Peyer's patch (tissue), 4 donors: ENCODE measurements at places on chromosomes 2 and 18. TPM values are rescaled to one million over a fixed set of nuclear protein-coding genes. Genes with fewer than 3 reads are reported as not detected.

DNA sequence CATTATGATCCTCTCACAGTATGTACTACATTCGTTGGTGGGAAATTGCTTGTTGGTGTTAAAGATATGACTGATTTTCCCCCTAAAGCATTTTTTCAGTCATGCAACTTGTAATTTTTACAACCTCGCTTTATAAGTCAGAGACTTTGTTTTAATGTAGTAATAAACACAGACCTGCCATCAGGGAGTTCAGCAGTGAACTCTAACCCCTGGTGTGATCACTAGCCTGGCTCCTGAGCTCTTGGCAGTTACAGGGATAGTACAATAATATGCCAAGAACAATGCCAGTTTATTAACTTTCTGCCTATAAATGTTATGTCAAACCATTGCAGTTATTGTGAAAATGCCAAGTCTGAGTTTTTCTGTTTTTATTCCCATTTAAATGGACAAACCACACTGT, 93.8 kb downstream of the EDAR start:
- DNase-seq = no peak

- no peak for DNase-seq
Measured at GRCh38 chr2:84459944-84460429, 907 bp upstream of the SUCLG1 start.

The FLACC1 gene
- total RNA-seq = 3.3 TPM

DNA sequence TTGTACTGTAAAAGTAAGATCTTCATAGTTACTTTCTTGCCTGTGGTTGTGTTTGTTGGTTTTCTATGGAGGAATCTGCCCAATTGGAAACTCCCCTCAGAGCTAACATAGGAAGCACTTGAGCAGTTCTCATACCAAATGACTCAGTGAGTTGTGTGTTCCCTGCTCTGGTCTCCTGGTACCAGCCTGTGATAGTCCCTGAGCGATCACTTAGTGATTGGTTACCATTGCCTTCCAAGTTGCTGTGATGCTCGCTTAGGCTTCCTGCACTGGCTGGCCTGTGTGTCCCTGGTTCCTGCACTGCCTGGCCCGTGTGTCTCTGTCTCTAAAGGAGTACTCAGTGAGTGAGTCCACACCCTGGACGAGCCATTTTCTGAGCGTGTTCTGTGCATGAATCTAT, 133.0 kb downstream of the MAP4K4 start:
- no peak for DNase-seq

- no peak for DNase-seq
Measured at GRCh38 chr2:118609138-118609537, 238.3 kb downstream of the EN1 start.

DNA sequence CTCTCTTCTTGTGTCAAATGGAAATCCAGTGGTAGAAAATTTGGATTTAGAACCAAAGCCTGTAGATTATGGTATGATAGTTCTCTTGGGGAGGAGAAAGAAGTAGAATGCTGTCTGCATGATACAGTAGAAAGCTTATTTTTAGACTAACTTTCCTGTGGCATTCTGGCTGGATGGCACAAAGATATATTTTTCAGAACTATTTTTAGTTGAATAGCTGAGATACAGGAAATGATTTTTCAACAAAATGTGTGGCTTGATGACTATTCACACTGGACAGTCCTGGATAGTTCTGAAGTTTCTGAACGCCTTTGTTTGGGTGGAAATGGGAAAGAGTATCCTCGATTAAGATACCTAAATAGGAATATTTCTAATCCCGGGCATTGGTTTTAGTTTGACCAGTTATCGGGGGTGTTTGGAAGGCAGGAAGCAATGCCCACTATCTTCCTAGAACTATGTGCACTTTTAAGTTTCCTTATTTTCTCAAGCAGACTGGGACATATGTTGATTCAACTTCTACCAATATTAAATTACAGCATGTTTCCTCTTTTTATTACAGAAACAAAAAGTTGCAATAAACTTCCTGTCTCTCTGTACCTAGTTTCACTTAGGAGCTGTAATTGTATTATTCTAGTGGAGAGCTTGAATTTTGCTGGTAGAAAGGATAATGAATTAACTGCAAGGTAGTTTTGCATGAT, 32.1 kb downstream of the GDF7 start:
- no peak for DNase-seq

The CD302 gene
- total RNA-seq = 37.7 TPM

GRCh38 chr18:67154979-67155378, 361.5 kb downstream of the DSEL start:
- DNase-seq = no peak

The ANKRD62 gene
- total RNA-seq = not detected

- DNase-seq = no peak
Measured at GRCh38 chr18:77098538-77099174, 33.9 kb downstream of the MBP start.

DNA sequence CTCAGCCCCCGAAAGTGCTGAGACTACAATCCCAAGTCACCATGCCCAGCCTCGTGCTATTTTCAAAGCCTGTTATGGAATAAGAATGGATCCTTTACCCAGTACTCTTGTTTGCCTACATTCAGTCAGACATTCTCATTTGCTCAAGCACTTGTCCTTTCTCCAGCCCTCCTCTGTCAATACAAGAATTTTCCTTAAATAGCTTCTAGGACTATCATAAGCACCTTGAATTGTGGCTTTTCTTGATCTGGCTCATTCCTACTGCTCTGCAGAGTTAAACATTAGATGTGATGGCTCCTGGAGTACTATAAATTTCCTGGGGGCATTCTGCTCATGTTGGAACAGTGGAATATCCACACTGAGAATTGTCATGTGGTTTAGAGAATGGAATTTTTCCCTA, 506.1 kb downstream of the ARHGAP15 start:
- no peak for DNase-seq

- no peak for DNase-seq
Measured at GRCh38 chr2:166520604-166521003, 26.6 kb upstream of the SCN7A start.

- no peak for DNase-seq
Measured at GRCh38 chr18:7577706-7578105, 10.6 kb downstream of the PTPRM start.

DNA sequence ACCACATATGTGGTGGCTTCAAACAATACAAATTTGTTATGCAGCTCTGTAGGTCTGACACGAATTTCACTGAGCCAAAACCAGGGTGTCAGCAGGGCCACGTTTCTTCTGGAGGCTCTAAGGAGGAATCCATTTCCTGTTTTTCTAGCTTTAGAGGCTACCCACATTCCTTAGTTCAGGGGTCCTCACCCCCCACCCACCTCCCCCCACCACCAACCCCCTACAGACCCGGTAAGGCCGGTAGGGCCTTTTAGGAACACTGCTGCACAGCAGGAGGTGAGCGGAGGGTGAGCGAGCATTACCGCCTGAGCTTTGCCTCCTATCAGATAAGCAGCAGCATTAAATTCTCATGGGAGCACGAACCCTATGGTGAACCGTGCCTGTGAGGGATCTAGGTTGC, 10.6 kb upstream of the SLC39A10 start:
- DNase-seq = no peak

DNA sequence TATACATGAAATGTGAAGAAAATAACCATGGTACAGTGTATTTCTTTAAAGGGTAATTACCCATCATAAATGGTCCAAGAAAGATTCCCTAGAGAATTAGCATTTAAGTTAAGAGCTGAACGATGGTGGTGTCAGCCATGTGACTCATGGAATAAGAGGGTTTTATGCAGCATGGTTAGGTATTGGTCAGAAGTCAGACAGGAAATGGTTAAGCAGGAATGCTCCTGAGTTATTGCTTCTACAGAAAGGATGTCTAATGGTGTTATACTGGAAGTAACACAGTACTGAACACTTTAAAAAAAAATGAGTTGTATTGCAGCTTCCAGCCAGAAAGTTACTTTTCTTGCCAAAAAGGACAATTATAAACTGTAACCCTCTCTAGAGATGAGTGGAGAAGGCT, 72.7 kb upstream of the UBE2E3 start:
- DNase-seq = no peak

The LINC00305 gene
- not detected for total RNA-seq

- no peak for DNase-seq
Measured at GRCh38 chr2:163644238-163644637, 91.6 kb downstream of the FIGN start.

- no peak for DNase-seq
Measured at GRCh38 chr2:56287974-56288373, 104.2 kb downstream of the CCDC85A start.
